Activated CD4-positive, alpha-beta T cell treated with anti-CD3 and anti-CD28 coated beads, Interleukin-10, Interleukin-2, amounts not matched to agents 100 ng/mL and 50 ng/mL, durations not matched to agents 16 hours and 8 hours (primary cell): ENCODE measurements at places on chromosomes 2 and 18.

- DNase-seq = no peak
Observed at GRCh38 chr18:26227051-26227670, 916 bp downstream of the TAF4B start.

DNA sequence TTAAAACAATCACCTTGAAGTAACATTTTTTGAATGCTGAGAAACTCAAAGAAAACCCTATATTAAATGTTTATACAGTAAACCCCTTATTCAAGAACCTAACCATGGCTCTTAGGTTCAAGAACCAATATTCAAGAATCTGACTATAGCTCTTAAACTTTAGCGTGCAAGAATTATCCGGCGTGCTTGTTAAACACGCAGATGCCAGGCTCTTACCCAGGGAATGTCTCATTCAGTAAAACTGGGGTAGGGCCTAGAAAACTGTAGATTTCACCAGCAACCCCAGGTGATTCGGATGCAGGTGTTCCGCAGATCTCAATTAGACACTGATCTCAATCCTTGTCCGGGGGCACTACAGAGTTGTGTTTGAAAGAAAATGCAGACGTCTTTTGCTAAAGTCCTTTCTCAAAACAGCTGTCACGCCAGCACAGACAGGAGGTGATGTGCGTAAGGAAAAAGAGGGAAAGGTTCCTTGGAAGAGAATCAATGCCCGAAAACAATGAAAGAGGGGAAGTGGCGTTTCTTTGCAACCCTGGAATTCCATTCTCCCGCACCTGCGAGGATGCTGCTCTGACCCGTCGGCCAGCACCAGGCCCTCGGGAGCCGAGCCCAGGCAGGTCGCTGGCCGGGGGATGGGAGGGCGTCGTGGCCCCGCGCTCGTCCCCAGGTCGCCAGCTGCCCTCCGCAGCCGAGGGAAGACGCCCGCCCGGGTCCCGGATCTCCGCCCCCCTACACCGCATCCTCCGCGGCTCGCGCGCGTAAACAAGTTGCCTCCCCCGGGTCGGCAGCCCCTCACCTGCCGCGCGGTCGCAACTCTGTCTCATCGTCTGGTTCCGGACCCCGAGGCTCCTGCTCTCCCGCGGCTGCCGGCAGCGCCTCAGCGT lies 851 bp downstream of the EIF2AK3 start:
- DNase-seq = peak; percentile 43

GRCh38 chr18:23487738-23488570 lies 15.4 kb upstream of the RMC1 start:
- peak; percentile 34 for DNase-seq

- no peak for DNase-seq
Observed at GRCh38 chr2:71552356-71552755, 99.0 kb downstream of the DYSF start.

DNA sequence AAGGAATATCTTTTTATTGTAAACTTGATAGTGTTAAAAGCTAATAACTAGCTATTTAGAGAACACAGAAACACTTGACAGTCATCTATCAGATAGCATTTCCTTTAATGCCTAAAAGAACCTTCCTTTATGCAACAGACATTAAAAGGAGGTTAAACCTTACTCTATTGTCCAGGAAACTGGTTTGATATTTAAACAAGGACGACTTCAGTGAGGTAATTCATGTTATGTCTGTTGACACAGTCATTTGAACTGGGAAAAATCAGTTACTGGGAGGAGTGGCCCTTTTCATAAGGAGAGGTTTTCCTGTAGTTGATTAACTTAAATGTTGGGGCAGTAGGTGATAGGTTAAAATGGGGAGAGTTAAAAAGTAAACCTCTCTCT lies 6.7 kb downstream of the TGIF1 start:
- DNase-seq = no peak

DNA sequence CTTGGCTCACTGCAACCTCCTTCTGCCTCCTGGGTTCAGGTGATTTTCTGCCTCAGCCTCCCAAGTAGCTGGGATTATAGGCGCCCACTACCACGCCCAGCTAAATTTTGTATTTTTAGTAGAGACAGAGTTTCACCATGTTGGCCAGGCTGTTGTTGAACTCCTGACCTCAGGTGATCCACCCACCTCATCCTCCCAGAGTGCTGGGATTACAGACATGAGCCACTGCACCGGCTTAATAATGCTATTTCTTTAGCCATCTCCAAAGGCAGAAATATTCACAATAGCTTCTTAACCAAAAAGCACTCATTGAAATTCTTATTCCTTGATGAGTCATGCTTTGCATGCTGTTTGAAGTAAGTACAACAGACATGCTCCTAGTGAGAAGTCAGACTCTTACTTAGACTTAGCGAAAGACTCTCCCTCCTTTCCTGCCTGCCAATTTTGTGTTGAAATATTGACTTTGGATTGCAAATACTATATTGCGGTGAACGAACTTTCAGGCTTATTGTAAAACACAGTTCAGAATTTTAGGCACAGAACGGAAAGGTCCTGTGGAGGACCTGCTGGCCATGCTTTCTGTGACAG lies 4.4 kb downstream of the ACTR3 start:
- DNase-seq = peak; percentile 54

- DNase-seq = peak; percentile 31
Observed at GRCh38 chr2:97673182-97673914, 3.8 kb downstream of the C2orf92 start.

DNA sequence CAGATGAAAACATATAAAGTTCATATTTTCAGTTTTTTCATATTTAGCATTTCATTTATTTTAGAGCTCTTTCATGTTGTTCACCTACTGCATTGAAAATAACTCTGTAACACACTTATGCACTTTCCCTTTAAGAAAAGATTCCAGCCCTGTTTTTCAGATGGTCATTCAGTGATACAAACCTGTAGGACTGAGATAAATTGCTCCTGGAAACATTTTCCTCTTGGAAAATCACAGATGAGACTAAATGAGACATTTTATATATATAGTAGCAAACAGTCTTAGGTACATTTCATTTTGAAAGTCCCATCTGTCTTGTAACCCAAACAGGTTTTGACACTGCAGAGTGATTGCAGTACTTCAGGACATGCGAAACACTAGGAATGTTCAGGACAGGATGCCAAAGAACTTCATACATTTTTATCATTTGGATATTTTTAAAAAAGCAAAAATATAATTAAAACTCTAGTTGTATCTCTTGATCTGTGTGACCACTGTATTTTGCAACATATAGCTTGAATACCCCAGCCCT lies 412.4 kb downstream of the MTX2 start:
- DNase-seq = no peak

- DNase-seq = no peak
Observed at GRCh38 chr2:69482471-69482870, 45.2 kb upstream of the NFU1 start.

DNA sequence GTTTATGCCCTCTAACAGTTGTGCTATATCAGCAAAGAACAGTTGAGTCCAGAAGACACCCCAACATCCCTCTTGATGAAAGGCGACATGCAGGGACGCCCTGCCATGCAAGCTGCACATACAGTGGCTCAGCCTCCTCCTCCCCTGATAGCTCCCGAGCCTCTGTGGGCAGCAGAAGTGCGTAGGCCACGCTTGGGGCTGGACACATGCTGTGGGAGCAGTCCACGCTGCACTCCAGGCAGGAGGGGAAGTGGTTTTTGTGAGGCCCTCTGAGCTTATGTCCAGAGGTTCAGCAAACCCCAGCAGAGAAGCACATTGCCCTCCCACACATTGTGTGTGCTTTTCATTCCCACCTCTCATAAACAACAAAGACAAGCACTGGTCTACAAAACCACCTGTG lies 162.1 kb downstream of the SEPTIN10 start:
- no peak for DNase-seq

- DNase-seq = no peak
Observed at GRCh38 chr2:99259465-99259864, 4.0 kb upstream of the LYG2 start.

- DNase-seq = no peak
Observed at GRCh38 chr2:224843141-224843540, 127.0 kb upstream of the CCDC195 start.

DNA sequence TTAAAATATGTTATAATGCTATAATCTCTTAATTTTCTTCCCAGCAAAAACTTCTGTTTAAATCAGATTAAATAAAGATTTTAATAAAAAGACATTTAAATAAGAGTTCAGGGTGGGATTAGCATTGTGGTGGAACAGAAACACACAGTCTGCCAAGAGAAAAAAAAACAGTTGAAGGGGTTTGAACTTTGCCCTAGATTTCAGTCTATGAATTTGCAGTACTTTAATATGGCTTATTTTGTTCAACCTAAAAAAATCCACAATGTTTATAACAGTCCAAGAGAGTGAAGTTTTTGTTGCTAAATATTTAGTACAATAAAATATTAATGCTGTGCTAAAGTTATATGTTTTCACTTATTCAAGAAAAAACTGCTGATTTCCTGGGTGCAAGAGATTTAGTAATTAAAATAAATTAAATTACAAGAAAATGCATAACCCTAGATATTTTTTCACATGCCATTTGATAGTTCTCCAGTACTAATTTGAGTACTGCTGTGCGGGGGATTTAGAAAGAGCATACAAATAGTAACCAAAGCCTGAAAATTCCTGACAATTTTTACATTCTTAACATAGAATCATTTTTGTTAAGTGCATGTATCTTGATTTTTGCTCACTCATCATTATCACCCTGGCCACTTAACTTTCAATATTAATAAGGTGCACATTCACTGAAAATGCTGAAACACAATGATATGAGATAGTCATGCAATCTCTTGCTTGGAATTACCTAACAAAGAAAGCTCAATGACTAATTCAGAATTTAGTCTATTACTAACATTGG lies 52.6 kb downstream of the SLC40A1 start:
- DNase-seq = peak; percentile 16

DNA sequence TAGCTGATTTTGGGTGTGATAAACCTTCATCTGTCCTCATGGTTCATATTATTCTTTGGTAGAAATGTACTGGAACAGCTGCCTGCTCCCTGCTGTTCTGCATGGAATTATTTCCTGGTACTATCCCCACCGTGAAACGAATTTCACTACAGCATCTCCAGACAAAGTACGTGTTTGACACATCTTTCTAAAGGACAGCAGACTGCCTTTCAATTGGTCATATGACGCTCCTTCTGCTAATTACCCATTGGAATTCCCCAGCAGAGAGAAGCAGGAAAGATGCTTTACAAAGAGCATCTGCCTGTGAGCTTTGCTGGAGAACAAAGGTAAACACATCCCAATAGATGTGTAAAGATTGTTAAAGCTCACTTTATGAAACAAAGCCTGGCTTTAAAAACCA lies 4.4 kb upstream of the RFX8 start:
- DNase-seq = no peak

- DNase-seq = no peak
Observed at GRCh38 chr18:36745219-36745975, 83.4 kb downstream of the TPGS2 start.

DNA sequence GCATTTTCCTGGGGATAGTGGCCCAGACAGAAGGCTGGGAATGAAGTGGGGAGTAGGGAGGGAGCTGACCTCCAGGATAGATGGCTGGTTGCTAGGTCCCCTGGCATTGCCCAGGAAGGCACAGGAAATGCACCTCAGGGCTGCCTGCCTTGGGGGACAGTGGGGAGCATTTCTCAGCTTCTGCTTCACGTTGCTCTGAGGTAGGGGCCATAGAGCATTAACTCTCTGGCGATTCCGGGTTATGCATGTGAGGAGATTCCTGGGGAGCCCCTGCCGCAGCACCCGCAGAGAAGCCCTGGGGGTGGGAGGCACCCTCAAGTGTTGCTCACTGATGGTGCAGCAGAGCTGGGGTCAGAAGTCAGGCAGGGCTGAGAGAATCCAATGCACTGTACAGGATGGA lies 256.5 kb downstream of the CYP26B1 start:
- no peak for DNase-seq

GRCh38 chr2:216636551-216637450 lies 3.6 kb downstream of the IGFBP2 start:
- no peak for DNase-seq

DNA sequence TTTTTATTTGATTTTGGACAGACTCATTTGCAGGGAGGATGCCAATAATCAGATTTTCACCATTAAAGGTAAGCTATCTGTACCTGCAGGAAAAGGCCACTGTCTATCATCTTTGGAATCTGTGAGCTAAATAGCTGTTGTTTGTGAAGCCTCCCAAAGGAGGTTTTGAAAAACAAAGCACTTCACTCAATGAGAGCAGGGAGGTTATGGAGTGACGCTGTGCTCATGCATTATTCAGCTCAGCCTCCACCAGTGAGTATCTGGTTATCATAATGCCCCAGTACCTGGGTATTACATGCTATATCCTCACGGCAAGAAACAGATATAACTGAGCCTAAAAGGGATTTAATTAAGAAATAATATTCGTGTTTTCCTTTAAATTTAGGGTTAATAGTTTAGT lies 189.6 kb upstream of the PIK3C3 start:
- DNase-seq = no peak

DNA sequence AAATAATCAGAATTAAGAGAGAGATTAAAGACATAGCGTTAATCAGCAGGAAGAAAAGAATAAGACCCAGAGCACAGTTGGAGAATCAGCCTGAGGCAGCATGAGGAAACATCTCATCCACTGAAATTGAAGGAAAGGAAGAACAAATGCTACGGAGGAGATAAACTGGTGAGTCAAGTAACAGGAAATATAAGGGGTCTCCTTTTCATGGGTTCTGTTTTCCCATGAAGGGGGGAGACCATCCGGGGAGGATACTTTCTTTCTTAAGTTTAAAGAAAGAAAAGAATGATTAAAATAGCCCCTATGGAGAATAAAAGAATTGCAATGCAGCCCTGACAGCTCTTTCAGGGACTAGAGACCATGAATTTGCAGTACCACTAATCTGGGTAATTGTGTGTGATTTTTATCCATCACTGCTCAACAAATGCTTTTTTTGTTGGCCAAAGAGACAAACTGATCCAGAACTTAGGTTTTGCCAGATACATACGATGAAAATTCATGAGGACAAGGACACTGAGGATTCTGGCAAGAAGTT lies 17.7 kb downstream of the ROCK2 start:
- no peak for DNase-seq

DNA sequence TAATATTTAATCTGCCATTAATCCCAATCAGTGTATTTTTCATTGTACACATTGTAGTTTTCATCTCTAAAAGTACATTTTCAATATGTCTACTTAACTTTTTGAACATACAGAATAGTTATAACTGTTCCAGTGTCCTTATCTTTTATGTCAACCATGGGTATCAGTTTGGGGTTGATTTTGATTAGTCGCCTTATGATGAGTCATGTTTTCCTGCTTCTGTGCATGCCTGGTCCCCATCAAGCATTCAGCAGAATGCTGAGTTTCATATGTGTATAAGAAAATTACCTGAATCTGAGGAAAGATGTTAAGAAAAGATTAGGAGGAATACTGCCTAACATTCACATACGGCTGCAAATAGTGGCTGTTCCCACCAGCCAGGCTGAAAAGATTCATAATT lies 17.7 kb downstream of the SPDYA start:
- peak; percentile 7 for DNase-seq

- DNase-seq = peak; percentile 43
Observed at GRCh38 chr2:108607706-108608301, 73.5 kb downstream of the LIMS1 start.

GRCh38 chr2:31259075-31259474 lies 25.1 kb downstream of the EHD3 start:
- DNase-seq = no peak

- peak; percentile 93 for DNase-seq
Observed at GRCh38 chr2:197310271-197310985, at the start of gene ANKRD44. ANKRD44 (minus strand) TSS chr2:197310780; CDS start chr2:197310604, 176 bp downstream.
